Natural killer cell treated with Interleukin-12 subunit alpha and Interleukin-12 subunit beta and Interleukin-15 and Interleukin-18, amount 100 ng/mL, for 72 hours (primary cell): ENCODE measurements at places on chromosomes 7 and 10. TPM values are rescaled to one million over a fixed set of nuclear protein-coding genes. Genes with fewer than 3 reads are reported as not detected.

DNA sequence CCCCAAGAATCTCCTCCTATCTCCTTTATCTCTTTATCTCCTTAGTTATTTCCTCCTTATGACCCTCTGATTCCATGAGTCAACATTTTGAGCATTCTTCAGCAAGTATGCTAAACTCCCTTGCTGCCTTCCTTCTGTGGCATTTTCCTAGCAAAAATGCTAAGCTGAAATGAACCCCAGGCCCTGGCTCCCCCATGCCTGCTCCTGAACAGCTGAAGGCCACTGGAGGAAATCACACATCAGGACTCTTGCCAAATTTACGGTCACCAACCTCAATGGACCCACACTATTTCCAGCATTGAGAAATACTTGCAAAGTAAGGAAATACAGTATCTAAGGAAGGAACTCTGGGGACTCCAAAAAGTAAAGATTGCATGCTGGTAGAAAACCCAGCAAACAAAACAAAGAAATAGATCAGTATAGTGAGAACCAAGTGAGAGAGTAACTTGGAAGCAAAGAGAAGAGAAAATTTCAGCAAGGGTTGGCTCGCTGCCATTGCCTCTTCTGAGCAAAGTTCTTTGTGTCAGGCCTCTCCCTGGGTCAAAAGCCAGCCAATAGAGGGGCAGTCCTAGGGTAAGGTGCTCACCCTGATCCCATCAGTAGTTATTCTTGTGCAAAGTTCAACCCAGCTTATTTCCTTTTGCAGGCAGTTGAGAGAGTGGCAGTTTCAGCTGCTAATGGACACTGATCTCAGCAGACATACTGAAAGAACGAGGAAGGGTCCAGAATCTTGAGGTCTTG, 5.1 kb upstream of the PLEKHS1 start:
- no peaks in the 10 kb centered on the region for H3K36me3 ChIP-seq
- H3K27me3 ChIP-seq: peaks cover 20% of the 10 kb centered on the region

GRCh38 chr7:105218939-105219770, 169.6 kb downstream of the SRPK2 start:
- H3K27me3 ChIP-seq: no peaks in the 10 kb centered on the region
- no peak overlapping the region for H3K27ac ChIP-seq
- DNase-seq: no peak
- H3K4me1 ChIP-seq: peaks cover 53% of the 10 kb centered on the region

DNA sequence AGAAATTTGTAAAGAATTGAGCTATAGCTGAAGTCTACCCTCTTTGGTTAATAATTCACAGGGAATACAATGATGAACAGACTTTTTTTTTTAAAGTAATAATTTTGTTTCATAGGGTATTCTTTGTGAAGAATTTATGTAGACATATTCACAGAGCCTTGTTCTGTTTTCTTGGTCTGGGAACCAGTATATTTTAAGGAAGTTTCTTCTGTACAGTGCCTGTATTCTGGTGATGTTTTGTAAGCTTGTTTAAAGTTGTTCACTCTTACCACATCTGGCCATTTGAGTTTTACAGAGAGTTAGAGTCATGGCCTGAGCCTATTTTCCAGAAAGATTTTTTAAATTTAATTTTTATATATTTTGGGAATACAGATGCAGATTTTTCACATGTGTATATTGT, 70.3 kb downstream of the CCSER2 start:
- no peak overlapping the region for H3K4me3 ChIP-seq
- H3K27ac ChIP-seq: no peak overlapping the region
- DNase-seq: no peak
- no peaks in the 10 kb centered on the region for H3K27me3 ChIP-seq
- peaks cover 12% of the 10 kb centered on the region for H3K36me3 ChIP-seq
- peaks cover 44% of the 10 kb centered on the region for H3K4me1 ChIP-seq

DNA sequence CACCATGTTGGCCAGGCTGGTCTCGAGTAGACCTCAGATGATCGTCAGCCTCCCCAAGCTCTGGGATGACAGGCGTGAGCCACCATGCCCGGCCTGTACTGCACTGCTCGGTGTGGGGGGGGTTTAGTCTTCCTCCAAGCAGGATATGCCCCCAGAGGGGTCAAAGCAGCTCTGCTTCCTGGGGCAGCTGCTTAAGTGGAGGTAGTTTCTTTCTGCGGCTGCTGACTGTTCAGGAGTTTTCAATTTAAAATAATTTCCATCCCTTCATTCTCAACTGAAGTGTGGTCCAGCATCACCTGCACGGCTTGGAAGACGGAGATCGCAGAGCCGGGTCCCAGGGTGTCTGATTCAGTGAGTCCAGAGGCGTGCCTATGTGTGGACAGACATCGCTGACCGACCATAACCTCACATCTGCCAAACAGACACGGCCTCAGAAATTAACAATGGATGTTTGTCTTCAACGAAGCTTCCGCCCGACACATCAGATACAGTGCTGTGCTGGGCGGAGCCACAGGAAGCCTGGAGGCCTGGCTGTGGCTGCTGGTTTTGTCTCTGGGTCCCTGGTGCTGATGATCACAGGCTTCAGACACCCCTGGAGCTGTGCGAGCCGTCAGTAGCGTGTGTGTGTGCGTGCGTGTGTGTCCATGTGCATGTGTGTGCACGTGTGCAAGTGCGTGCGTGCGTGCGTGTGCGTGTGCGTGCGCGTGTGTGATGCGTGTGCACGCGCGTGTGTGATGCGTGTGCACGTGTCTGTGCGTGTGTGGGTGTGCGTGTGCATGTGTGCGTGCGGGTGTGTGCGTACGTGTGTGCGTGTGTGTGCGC, 226.5 kb upstream of the PITRM1 start:
- H3K4me1 ChIP-seq: no peaks in the 10 kb centered on the region
- peaks cover 2% of the 10 kb centered on the region for H3K27me3 ChIP-seq
- no peak overlapping the region for H3K27ac ChIP-seq
- no peak overlapping the region for H3K4me3 ChIP-seq
- DNase-seq: no peak

GRCh38 chr10:104142081-104142480, 20.1 kb downstream of the SFR1 start:
- no peak overlapping the region for H3K4me3 ChIP-seq
- DNase-seq: no peak
- no peak overlapping the region for H3K27ac ChIP-seq
- H3K4me1 ChIP-seq: no peaks in the 10 kb centered on the region

- H3K4me1 ChIP-seq: no peaks in the 10 kb centered on the region
- H3K36me3 ChIP-seq: no peaks in the 10 kb centered on the region
- H3K4me3 ChIP-seq: no peak overlapping the region
- H3K27me3 ChIP-seq: peaks cover 49% of the 10 kb centered on the region
- H3K27ac ChIP-seq: no peak overlapping the region
- no peak for DNase-seq
These were observed 221.5 kb upstream of the CELF2 start for GRCh38 chr10:10796061-10796773.

DNA sequence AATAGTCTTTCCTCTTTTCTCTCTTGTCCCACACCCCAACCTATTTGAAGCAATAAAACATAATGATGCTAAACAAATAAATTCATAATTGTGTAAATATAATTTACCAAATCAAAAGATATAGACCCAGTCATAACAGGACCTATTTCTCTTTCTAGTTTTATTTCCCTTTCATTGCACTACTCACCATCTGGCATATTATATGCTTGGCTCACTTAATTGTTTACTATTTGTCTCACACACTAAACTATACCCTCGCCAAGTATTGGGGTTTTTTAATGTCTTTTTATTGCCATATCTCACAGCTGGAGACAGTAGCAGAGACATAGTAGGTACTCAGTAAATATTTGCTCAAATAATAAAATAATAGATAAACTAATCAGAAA, 597.5 kb upstream of the PCDH15 start:
- no peak overlapping the region for H3K27ac ChIP-seq
- no peak overlapping the region for H3K4me3 ChIP-seq
- DNase-seq: no peak
- H3K27me3 ChIP-seq: no peaks in the 10 kb centered on the region
- H3K36me3 ChIP-seq: no peaks in the 10 kb centered on the region

GRCh38 chr10:57420881-57421280, 846.8 kb downstream of the IPMK start:
- H3K27me3 ChIP-seq: no peaks in the 10 kb centered on the region
- H3K36me3 ChIP-seq: peaks cover 5% of the 10 kb centered on the region
- no peaks in the 10 kb centered on the region for H3K4me1 ChIP-seq
- DNase-seq: no peak

- H3K27ac ChIP-seq: no peak overlapping the region
- H3K27me3 ChIP-seq: no peaks in the 10 kb centered on the region
- peaks cover 10% of the 10 kb centered on the region for H3K36me3 ChIP-seq
- no peak overlapping the region for H3K4me3 ChIP-seq
- H3K4me1 ChIP-seq: no peaks in the 10 kb centered on the region
- no peak for DNase-seq
These were observed 474.9 kb downstream of the PTPRN2 start for GRCh38 chr7:158112571-158113320.

DNA sequence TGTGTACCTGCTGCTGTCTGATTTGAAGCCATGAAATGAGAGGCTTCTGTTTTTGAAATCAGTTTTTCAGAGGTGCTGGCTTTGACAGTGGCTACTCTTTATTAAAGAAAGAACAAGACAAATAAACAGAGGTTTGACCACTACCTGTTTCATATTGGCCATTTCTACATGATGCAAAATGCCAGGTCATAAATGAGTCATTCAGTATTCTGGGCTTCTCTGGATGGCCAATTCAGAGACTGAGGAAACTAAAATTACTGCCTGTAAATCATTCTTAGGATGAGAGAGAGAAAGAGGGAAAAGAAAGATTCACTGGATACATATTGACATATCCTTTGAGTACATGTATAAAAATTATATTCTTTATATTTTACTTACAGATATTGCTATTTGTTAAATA, 303.3 kb upstream of the ETV1 start:
- H3K4me1 ChIP-seq: no peaks in the 10 kb centered on the region
- H3K27ac ChIP-seq: no peak overlapping the region
- H3K27me3 ChIP-seq: no peaks in the 10 kb centered on the region
- H3K36me3 ChIP-seq: peaks cover 6% of the 10 kb centered on the region
- no peak overlapping the region for H3K4me3 ChIP-seq

DNA sequence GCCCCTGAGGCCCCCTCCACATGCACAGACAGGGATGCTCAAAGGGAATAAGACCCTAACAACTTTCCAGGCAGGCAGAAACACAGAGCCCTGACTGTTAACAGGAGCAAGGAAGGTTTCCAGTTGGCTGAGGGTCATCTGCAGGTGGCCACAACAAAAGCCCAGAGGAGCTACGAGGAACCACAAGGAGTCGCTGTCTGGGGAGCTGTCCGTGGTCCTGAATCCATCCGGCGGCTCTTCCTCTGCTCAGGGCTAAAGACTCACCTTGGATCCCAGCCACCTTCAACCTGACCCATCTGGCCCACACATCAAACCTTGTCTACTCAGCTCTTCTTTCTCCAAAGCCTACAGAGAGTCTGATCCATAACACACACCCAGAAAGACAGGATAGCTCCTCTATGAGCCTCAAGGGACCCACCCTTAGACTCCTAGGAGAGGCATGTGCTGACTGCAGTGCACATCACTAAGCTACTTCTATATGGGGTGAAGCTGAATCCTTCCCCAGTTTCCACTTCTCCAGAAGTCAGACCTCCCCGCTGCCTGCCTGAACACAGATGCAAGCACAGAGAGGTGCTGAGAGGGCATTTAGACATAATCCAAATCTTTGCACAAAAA, 104.0 kb downstream of the SLIT1 start:
- peaks cover 31% of the 10 kb centered on the region for H3K27me3 ChIP-seq
- no peak for DNase-seq
- H3K36me3 ChIP-seq: no peaks in the 10 kb centered on the region
- no peaks in the 10 kb centered on the region for H3K4me1 ChIP-seq
- no peak overlapping the region for H3K27ac ChIP-seq

DNA sequence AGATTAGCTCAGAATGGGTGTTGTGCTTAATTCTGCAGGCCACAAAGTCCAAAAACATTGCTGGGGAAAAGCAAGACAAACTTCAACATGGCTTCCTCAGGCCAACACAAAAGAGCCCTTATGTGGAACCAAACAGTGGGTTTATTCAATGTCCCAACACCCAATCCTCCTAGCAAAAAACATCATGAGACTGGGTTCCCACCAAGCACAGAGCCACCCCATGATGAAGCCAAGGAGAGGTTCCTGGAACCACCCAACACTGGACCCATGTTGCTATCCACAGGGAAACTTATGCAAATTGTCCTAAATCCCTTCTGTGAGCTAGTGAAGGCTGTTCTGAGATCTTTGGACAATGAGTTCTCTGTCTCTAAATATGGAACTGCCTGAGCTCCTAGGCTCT, 24.0 kb downstream of the SLC25A13 start:
- H3K27ac ChIP-seq: no peak overlapping the region
- DNase-seq: no peak
- H3K36me3 ChIP-seq: peaks cover 3% of the 10 kb centered on the region
- H3K27me3 ChIP-seq: no peaks in the 10 kb centered on the region
- H3K4me1 ChIP-seq: peaks cover 7% of the 10 kb centered on the region

DNA sequence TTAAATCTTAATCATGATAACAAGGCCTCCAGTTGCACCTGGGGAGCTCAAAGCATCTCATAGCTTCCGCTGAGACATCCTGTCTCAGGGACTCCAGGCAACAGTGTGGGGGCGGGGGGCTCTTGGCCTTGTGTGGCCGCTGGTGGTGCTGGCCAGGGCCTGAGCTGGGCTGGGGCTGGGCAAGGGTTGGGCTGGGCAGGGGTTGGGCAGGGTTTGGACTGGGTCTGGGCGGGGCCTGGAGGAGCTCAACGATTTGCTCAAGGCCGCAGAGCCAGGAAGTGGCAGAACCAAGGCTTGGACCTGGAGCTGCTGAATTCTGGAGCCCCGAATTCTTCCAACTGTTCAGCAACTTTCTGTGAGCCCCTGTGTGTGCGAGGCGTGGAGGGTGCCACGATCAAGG, 37.9 kb upstream of the PSMG3 start:
- no peak for DNase-seq
- H3K4me1 ChIP-seq: no peaks in the 10 kb centered on the region
- no peak overlapping the region for H3K27ac ChIP-seq
- peaks cover 3% of the 10 kb centered on the region for H3K27me3 ChIP-seq

DNA sequence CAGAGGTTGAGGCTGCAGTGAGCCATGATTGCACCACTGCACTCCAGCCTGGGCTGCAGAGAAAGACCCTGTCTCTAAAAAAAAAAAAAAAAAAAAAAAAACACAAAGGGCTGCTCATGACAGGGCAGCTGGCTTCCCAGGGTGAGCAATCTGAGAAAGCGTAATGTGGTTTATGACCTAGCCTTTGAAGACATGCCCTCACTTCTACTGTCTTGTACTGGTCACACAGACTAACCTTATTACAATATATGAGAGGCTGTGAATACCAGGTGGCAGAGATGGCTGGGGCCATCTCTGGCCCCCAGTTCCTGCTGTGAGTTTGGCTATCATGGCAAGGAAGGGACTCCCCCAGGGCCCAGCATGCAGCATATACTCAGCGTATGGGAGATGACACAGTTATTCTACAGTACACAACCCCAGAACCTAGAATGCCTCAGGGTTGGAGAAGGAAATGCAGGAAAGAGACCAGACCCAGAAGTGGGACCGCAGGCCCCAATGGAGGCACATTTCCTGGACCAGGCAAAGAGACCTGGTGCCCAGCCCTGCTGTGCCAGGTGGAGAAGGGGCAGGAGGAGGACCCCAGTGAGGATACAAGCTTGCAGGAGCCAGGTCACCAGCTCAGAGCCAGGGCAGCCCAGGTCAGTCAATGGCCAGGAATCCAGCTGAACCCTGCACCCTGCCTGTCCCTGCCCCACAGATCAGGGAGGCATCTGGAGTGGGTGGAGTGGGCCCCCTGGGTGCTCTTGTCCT, 26.3 kb downstream of the NPTX2 start:
- no peaks in the 10 kb centered on the region for H3K4me1 ChIP-seq
- no peak overlapping the region for H3K27ac ChIP-seq
- peaks cover 4% of the 10 kb centered on the region for H3K36me3 ChIP-seq
- H3K4me3 ChIP-seq: no peak overlapping the region

The FAM25C gene
- total RNA-seq: not detected

The SORCS1 gene
- total RNA-seq: not detected

The ZNF853 gene
- total RNA-seq: 1.0 TPM

The PLEKHS1 gene
- total RNA-seq: 0.12 TPM

The PAPOLB gene
- 0.10 TPM for total RNA-seq
